ENCODE measurements at places on chromosomes 7 and 10.

GRCh38 chr7:30931161-30931928 is 19.7 kb downstream of the AQP1 start:
- DNase-seq = peak; percentile 61

DNA sequence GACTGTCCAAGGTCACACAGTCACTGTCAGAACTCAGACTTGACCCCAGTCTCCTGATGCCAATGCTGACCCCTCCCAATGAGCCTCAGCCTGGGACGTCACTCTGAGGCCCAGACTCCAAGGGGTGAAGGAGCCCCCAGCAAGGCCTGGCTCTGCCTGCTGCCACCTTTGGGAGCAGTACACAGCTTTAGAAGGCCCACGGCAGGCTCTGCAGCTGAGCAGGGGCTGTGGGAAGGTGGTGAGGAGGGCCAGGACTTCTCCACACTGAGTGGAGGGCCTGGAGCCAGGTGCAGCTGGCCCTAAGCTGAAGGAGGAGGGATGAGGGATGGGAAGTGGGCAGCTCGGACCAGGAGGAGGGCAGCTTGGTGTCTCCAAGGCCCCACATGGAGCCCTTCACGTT is 23.9 kb upstream of the ZMIZ1 start:
- DNase-seq = peak; percentile 8

GRCh38 chr7:131455001-131455400 is 101.4 kb downstream of the PODXL start:
- DNase-seq = no peak

- DNase-seq = no peak
Observed at GRCh38 chr7:143463556-143463955, 14.1 kb upstream of the TAS2R41 start.

DNA sequence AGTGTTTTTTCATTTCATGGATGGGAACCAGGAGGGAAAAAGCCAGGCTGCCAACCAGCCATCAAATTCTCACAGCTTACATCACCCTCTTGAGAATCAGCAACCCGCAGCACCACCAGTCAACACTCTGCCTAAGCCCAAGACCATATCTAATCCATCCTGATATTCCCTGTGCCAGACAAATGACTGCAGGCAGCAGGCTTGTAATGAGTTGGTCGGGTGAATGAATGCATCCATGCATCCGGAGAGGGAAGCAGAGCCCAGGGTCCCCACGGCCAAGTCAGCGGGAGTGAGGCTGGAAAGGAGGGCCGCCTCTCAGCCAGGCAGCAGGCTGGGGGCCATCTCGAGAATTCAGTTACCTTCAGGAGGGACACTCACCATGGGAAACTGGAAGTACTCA is 46.9 kb downstream of the SLIT1 start:
- no peak for DNase-seq

Measured in left hindlimb (tissue), 1 donor.